Endothelial cell of coronary artery (primary cell): ENCODE measurements at places on chromosomes 1 and 21. TPM values are rescaled to one million over a fixed set of nuclear protein-coding genes. Genes with fewer than 3 reads are reported as not detected.

The SERINC2 gene
- total RNA-seq, result 1.8 and 3.6 TPM in 2 replicates

The RGS1 gene
- total RNA-seq, result not detected in 2 replicates

The SYT14 gene
- total RNA-seq, result 0.09 and 2.4 TPM in 2 replicates

The CYP4X1 gene
- total RNA-seq, result 0.85 and 1.7 TPM in 2 replicates

The TMPRSS15 gene
- not detected in 2 replicates for total RNA-seq

The OR14K1 gene
- not detected in 2 replicates for total RNA-seq

The TRIM58 gene
- under 0.01 and 0.09 TPM in 2 replicates for total RNA-seq

The FMOD gene
- 0.47 TPM in 1 of 2 replicates, not detected in the other for total RNA-seq

The AMY2A gene
- not detected in 2 replicates for total RNA-seq

The SYTL1 gene
- total RNA-seq, result under 0.01 and 0.09 TPM in 2 replicates

The GSTM5 gene
- 0.09 TPM in 2 replicates for total RNA-seq

The AUNIP gene
- 1.4 and 3.9 TPM in 2 replicates for total RNA-seq
